Activated CD4-positive, alpha-beta memory T cell treated with anti-CD3 and anti-CD28 coated beads for 36 hours (primary cell): ENCODE measurements at places on chromosomes 12 and 14. TPM values are rescaled to one million over a fixed set of nuclear protein-coding genes. Genes with fewer than 3 reads are reported as not detected.

Gene IL22
- 6.4 TPM for total RNA-seq

Gene CCDC197
- 0.69 TPM for total RNA-seq

Gene SERPINA12
- not detected for total RNA-seq

DNA sequence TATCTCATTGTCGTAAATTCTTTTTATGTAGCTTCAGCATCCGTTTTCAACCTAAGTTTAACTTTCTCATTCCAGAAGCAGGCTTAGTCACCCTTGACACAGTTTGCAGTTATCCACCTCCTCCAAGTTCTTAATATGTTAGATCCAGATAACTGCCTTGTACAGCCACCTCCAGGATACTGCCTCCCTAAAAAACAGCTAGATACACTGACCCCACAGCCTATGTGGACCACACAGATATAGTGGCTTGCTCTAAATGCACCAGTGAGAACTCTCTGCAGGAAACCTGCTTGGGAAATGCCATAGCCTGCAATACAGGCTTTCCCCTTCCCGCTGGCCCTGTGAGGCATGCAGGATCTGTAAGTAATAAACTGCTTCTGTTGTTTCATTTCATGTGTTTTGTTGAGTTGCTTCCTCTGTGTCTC, 11.1 kb upstream of the RTL1 start:
- no peaks in the 10 kb centered on the region for H3K4me1 ChIP-seq
- no peak overlapping the region for H3K4me3 ChIP-seq
- no peak overlapping the region for H3K27ac ChIP-seq

DNA sequence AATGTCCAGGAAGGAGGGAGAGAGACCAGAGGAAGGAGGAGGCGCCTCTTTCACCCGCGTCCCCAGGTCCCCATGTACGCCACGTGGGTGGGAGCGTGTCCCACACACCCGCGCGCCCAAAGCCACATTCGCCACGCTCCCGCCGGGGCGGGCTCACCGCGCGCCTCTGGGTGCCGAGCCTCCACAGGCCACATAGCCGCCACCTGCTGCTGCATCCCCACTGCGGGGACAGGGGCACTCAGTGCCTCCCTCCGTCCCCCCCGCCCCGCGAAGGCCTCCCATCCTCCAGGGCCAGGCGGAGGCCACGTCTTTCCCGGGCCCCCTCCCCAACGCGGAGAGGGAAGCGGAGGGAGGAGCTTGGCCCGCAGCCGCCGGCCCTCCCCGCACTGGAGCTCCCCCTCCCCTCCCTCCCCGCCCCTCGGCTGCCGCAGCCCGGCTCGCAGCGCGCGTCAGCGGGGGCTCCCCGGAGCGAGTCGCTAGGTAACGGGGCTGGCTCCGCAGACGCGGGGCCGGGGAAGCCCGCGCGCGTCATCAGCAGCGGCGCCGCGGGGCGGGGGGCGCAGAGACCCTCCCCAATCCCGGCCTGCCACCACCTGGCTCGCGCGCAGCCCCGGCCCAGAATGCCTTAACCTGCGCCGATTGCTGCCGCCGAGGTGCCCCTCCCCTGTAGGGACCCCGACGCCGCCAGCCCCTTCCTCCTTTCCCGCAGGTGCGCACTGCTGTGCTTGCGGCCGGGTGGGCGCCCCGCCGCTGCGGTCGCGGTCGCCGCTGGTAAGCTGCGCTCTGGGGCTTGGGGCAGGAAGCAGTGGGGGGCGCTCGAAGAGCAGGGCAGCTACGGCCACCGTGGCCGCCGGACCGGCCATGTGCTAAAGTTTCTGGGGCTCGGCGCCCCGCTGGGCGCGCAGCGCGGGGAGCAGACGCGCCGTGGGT, 536 bp upstream of the TUNAR start:
- peaks cover 40% of the 10 kb centered on the region for H3K27me3 ChIP-seq
- H3K27ac ChIP-seq: no peak overlapping the region
- H3K4me1 ChIP-seq: peaks cover 9% of the 10 kb centered on the region
- H3K36me3 ChIP-seq: no peaks in the 10 kb centered on the region

- no peaks in the 10 kb centered on the region for H3K4me1 ChIP-seq
- no peak for DNase-seq
- H3K27ac ChIP-seq: no peak overlapping the region
- no peak overlapping the region for H3K4me3 ChIP-seq
These were observed 3.9 kb downstream of the NAV3 start for GRCh38 chr12:77834618-77835017.

DNA sequence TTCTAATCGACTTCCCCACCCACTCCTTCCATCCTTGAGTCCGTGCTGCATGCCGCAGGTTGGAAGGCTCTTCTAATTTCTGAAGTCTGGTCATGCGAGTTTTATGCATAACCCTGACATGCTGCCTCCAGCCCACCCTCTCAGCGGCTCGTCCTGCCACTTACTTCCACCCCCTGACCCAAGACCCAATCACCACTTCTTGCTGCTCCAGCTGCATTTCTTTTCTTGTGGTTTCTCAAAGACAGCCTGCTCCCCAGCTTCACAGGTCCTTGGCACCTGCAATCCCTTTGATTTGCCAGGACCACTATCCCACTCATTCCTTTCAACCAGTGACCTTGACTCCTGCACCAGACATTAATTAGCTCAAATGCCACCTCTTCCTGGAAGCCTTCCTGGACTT, 486.7 kb downstream of the VRK1 start:
- DNase-seq: no peak
- H3K4me3 ChIP-seq: no peak overlapping the region
- H3K4me1 ChIP-seq: peaks cover 4% of the 10 kb centered on the region
- no peaks in the 10 kb centered on the region for H3K36me3 ChIP-seq
- no peak overlapping the region for H3K27ac ChIP-seq

Gene SDR9C7
- not detected for total RNA-seq

DNA sequence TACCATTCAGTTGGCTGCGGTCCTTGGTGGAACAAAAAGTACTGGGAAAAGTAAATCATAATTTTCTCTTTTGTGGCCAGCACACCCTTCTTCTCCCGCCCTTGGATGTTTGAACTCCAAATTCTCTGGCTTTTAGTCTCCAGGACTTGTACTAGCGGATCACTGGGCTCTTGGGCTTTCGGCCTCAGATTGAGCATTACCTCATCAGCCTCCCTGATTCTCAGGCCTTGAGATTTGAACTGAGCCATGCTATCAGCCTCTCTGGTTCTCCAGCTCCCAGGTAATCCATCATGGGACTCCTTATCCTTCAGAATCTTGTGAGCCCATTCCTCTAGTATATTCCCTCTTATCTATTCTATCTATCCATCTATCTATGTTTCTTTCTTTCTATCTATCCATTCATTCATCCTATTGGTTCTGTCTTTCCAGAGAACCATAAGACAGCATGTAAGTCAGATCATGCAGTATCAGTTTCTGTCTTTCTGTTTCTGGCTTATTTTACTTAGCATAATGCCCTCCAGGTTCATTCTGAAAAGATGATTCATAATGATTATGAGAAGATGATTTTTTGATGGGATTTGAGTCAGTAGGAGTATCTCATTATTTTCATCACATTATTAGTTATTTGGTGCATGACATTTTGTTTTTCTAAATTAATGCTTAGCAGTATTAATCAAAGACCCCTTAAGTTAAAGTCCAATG, 814.9 kb downstream of the LRFN5 start:
- no peak overlapping the region for H3K4me3 ChIP-seq
- no peaks in the 10 kb centered on the region for H3K27me3 ChIP-seq
- H3K4me1 ChIP-seq: no peaks in the 10 kb centered on the region
- no peak for DNase-seq
- H3K36me3 ChIP-seq: no peaks in the 10 kb centered on the region

DNA sequence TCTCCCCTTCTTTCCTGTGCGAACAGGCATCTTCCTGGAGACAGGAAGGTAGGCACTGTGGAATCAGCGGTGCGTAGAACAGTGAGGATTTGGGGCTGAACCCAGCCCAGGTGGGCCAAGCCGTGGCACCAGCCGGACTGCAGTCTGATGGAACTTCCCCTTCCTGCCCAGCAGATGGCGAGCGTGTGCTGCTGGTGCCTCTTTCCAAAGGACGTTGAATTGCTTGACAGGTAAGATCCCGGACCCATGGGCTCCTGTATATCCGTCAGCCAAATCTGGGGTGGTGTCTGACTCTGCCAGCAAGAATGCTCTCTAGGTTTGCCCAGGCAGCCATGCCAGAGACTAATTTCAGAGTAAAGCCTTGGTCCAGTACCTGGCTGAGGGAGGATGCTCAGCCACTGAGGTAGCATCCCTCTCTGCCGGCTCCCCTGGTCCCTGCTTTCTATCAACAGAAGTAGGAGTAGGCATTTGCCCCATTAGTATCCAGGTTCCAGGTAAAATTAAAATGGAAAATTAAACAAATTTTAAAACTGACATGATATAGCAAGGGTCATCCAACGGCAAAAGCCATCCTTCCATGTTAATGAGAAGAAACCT, 21.1 kb upstream of the KCNA5 start:
- no peaks in the 10 kb centered on the region for H3K4me1 ChIP-seq
- H3K27ac ChIP-seq: no peak overlapping the region
- DNase-seq: peak; percentile 47
- no peaks in the 10 kb centered on the region for H3K36me3 ChIP-seq

GRCh38 chr14:39984323-39984722, 552.1 kb upstream of the FBXO33 start:
- H3K4me1 ChIP-seq: no peaks in the 10 kb centered on the region
- no peaks in the 10 kb centered on the region for H3K27me3 ChIP-seq
- no peaks in the 10 kb centered on the region for H3K36me3 ChIP-seq
- DNase-seq: no peak
- no peak overlapping the region for H3K4me3 ChIP-seq
- no peak overlapping the region for H3K27ac ChIP-seq

GRCh38 chr14:68816943-68817430, 24.1 kb upstream of the ZFP36L1 start:
- peak overlapping the region; percentile 77 for H3K4me3 ChIP-seq
- peak overlapping the region; percentile 93 for H3K27ac ChIP-seq
- DNase-seq: no peak
- H3K36me3 ChIP-seq: no peaks in the 10 kb centered on the region

DNA sequence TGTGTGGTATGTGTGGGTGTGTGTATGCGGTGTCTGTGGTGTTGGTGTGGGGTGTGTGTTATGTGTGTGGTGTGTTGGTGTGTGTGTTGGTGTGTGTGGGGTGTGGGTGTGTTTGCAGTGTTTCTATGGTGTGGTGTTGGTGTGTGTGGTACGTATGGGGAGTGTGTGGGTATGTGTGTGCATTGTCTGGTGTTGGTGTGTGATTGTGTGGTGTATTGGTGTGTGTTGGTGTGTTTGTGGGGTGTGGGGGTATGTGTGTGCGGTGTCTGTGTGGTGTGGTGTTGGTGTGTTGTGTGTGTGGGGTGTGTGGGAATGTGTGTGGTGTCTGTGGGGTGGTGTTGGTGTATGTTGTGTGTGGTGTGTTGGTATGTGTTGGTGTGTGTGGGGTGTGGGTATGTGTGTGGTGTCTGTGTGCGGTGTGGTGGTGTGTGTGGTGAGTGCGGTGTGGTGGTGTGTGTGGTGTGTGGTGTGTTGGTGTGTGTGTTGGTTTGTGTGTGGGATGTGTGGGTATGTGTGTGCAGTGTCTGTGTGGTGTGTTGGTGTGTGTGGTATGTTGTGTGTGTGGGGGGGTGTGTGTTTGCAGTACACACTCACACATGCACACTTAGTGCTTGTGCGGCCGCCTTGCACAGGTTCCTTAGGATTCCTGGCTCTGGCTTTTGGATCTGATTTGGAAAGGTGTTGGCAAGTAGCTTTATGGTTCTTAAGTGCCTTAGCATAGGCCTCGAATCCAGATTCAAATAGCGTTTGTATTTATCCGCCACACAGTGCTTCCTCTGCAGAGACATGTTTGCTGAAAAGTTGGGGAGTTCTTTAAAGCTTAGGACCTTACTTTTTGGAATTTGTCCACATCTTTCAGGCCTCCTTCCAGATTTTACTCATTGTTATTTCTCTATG, 16.4 kb downstream of the MLXIP start:
- peaks cover 2% of the 10 kb centered on the region for H3K36me3 ChIP-seq
- H3K4me1 ChIP-seq: peaks cover 45% of the 10 kb centered on the region
- no peak for DNase-seq
- no peaks in the 10 kb centered on the region for H3K27me3 ChIP-seq
- no peak overlapping the region for H3K4me3 ChIP-seq

GRCh38 chr14:38828183-38828827, 274.7 kb downstream of the SEC23A start:
- no peak for DNase-seq
- no peaks in the 10 kb centered on the region for H3K36me3 ChIP-seq
- peaks cover 2% of the 10 kb centered on the region for H3K27me3 ChIP-seq

Gene TRHDE
- total RNA-seq: not detected

DNA sequence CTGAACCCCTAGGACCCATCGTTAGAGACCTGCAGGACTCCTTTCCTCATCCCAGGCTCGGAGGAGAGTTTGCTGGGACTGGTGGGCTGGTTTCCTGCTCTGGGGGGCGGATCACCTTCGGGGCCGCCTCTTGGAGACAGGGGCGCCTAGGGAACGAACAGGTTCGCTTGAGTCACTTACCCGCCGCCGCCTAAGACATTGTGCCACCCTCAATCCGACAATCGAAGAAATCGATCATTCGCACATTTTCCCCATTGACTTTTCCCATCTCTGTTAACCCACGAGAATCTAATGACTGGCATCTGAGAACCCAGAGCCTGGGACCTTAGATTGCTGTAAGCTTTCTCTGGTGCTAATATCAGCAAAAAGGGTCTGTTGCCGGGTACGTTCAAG, 322 bp downstream of the SLC39A9 start:
- peak overlapping the region; percentile 100 for H3K27ac ChIP-seq
- peaks cover 63% of the 10 kb centered on the region for H3K4me1 ChIP-seq
- H3K27me3 ChIP-seq: no peaks in the 10 kb centered on the region
- no peak for DNase-seq

Gene LHX5
- not detected for total RNA-seq

- peaks cover 8% of the 10 kb centered on the region for H3K27me3 ChIP-seq
- no peak overlapping the region for H3K4me3 ChIP-seq
- peak overlapping the region; percentile 5 for H3K27ac ChIP-seq
- no peak for DNase-seq
- H3K36me3 ChIP-seq: no peaks in the 10 kb centered on the region
These were observed 1.3 kb upstream of the IGFBP6 start for GRCh38 chr12:53096089-53096741.

DNA sequence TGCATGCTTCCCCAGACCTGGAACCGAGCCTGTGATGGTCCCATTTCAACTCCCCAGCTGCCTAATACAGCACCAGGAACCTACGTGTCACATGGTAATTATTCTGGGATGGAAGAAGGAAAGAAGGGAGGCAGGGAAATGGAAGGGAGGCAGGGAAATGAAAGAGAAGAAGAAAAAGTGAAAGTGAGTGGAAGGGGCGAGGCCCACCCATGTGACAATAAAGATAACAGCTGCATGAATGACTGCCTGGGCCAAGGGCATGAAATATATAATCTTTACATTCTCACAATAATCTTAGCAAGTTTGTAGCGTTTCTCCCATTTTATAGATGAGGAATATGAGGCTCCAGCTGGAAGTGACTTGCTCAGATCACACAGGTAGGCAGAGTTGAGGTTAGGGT, 245.0 kb upstream of the PWP1 start:
- H3K36me3 ChIP-seq: peaks cover 2% of the 10 kb centered on the region
- H3K4me3 ChIP-seq: no peak overlapping the region
- DNase-seq: no peak

DNA sequence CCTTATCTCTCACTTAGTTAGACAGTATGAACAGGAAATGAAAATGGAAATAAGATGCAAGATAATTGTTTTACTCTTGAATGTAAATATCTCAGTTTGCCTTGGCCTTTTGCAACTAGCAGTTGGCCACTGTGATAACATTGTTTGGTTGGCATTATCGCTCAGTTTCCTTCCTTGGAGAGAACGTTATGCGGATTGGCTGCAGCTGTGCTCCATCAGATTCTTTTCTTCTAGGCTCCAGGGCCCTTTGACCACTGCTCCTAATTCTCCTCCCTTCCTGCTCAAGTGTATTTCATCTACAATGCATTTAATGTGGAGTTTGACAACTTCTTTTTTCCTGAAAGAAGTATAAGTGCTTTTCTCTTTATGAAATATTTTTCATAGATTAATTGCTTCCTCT, 284.2 kb downstream of the ADAMTS20 start:
- DNase-seq: no peak
- H3K4me1 ChIP-seq: no peaks in the 10 kb centered on the region
- H3K27ac ChIP-seq: no peak overlapping the region
- H3K4me3 ChIP-seq: no peak overlapping the region
